Pancreas (tissue), 10 donors: ENCODE measurements at places on chromosomes 2 and 18. TPM values are rescaled to one million over a fixed set of nuclear protein-coding genes. Genes with fewer than 3 reads are reported as not detected.

DSG1 gene
- total RNA-seq: not detected

MDH1B gene
- 0.51 TPM for total RNA-seq

- DNase-seq: no peak
Measured at GRCh38 chr2:44778221-44778654, 163.3 kb upstream of the SIX3 start.

DNA sequence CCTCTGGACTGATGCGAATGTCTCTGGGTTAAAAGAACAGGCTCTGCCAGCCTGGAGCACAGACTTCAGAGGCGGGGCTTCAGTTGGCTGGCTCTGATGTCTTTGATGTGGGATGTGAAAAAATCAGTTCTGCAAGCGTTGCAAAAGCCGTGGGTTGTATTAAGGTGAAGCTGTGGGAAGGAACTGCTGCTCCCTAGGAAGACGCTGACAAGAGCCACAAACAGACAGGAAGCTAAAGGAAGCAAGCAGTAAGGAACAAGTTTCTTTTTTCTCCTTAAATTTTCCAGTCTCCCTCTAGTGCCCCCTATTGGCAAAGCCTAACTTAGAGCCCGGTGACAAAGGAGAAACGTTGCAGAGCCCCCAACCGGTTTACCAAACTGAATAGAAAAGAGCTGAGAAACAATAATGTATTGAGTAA lies 239.0 kb downstream of the CCDC178 start:
- no peak for DNase-seq

DNA sequence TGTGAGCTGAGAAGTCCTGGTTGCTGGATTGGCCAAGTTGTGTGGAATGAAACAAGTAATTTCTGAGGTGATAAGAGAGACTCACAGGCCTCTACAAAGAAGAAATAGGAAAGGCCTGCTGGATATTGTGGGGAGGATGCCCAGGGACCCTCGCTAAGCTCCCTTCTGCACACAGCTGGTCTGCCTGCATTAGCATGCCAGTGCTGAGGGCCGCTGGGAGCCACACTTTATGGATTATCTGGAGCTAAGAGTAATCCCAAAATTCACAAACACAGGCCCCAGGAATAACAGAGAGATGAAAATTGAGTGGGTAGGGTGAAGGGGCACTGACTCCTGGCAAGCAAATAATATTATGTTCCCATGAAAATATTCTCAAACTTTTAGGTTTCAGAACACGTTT lies 114.9 kb upstream of the SIX3 start:
- no peak for DNase-seq

DNA sequence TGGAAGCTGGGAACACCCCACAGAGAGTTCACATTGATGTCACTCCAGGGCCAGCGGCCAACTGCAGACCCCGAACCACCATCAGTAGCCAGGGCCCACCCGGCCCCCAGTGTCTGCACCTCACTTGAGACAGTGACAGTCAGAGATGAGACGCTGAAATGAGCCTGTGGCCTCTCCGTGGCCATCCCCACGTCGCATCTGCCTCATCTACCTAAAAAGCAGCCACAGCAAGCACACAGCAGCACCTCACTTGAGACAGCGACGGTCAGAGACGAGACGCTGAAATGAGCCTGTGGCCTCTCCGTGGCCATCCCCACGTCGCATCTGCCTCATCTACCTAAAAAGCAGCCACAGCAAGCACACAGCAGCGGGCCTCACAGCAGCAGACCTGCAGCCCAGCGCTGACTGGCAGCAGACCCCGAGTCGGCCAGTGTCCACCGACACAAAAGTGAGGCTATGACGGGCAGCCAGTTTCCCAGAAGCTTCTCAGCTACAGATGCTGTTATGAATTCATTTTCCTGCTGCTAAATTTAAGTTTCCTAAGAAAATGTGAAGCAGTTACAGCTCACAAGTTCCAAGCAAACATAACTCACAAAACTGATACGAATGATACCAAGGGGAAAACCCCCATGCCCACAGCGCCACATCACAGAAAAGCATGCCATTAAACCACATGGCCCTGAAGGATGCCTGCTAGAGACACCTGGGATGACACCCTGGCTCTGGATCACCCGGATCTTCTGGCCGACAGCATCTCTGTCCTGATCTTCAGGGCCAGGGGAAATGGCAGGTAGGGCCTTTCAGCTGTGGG lies 27.7 kb downstream of the SNORC start:
- DNase-seq: no peak

DNA sequence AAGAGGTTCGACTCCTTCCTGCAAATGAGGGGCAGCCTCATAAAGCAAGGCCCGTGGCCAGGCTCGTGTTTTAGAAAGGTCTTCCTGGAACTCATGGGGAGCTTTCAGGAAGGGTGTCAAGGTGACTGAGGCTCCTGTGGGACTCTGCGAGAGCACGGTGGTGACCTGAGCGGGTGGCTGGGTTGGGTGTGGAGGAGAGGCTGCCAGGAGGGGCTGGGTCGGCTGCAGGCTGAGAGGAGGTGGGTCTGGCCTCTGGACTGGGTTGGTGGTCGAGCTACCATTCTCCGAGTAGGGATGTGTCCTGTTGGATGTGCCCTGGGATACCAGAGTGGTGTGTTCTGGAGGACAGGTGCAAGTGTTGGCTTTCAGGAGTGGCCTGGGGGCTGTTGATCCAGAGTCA lies 86.4 kb downstream of the DGKD start:
- DNase-seq: no peak

- peak; percentile 23 for DNase-seq
Measured at GRCh38 chr2:240463866-240464481, 28.5 kb downstream of the GPC1 start.

EMILIN1 gene
- 3.2 TPM for total RNA-seq

GRCh38 chr2:61529944-61530735 lies 8.0 kb downstream of the XPO1 start:
- DNase-seq: no peak

FHOD3 gene
- 4.3 TPM for total RNA-seq

GRCh38 chr2:53562407-53562806 lies 205.2 kb upstream of the CHAC2 start:
- no peak for DNase-seq

DNA sequence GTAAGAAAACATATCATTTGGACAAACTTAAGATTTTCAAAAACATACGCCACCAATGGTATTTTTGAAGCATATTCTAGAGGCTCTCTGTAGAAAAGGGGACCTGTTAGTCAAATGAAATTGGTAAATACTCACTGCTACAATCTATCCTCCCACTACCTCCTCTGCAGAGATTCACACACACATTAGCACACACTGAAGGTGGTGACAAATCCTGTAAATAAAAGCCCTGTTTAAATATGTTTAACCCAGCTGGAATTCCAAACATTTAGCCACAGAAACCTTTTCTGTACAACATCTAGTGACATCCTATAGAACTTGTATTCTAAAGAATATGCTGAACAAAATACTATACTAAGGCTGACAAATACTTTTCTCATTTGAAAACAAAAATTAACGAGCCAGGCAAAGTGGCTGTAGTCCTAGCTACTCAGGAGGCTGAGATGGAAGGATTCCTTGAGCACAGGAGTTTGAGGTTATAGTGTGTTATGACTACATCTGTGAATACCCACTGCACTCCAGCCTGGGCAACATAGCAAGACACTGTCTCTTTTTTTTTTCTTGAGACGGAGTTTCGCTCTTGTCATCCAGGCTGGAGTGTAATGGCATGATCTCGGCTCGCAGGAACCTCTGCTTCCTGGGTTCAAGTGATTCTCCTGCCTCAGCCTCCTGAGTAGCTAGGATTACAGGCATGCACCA lies 25.9 kb downstream of the ALS2 start:
- DNase-seq: no peak

CHRND gene
- total RNA-seq: 0.12 TPM

ARHGEF33 gene
- total RNA-seq: 0.53 TPM

CAPN14 gene
- not detected for total RNA-seq

MC4R gene
- not detected for total RNA-seq

EVA1A gene
- total RNA-seq: 29.4 TPM

- DNase-seq: no peak
Measured at GRCh38 chr2:70931376-70932000, 4.2 kb upstream of the ATP6V1B1 start.

DNA sequence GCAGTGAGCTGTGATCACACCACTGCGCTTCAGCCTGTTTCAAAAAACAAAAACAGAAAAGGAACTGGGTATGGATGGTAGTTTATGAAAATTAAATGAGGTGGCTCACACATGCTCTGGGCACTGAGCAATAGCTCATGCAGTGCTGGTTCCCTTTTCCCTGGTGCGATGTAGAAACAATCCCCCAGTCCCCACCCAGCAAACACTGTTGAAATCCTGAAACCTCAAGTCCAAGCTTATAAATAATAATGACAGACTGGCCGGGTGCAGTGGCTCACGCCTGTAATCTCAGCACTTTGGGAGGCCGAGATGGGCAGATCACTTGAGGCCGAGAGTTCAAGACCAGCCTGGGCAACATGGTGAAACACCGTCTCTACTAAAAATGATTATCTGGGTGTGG lies 55.4 kb upstream of the SMAD2 start:
- no peak for DNase-seq

DNA sequence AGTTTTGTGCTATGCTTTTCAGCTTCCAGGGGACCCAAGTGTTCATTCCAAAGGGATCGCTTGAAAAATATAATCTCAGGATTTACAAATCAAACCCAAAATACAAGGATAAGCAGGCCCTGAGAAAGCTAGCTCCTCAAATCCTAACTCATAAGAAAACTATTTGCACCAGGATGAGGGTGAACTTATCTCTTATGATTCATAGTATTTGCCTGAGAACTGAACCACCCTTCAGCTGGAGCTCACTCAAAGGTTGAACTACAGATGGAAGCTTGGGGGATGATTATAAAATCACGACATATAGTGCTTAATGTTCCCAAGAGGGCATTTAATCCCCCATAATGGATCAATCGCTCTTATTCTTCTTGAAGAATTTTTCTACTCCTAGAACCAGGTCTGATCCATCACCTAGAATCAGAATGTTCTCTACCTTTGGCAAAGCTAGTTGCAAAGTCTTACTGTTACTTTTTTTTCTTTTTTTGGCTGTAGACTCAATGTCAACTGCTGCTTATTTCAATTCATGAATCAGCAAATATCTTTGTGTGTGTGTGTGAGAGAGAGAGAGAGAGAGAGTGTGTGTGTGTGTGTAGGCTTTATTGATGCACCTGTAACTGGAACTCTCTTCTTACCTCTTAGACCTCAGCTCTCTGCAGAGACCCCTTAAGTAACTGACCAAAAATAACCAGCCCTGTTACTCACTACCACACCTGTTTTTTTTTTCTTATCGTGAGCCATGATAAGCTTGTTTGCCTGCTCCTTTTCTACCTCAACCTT lies 44.8 kb downstream of the ARL4C start:
- DNase-seq: no peak

SCN1A gene
- total RNA-seq: 0.03 TPM

- DNase-seq: no peak
Measured at GRCh38 chr2:20615068-20615465, 35.8 kb downstream of the HS1BP3 start.

GRCh38 chr2:74010087-74010541 lies 25.4 kb downstream of the TET3 start:
- DNase-seq: peak; percentile 81

ZBTB7C gene
- 0.35 TPM for total RNA-seq

DNA sequence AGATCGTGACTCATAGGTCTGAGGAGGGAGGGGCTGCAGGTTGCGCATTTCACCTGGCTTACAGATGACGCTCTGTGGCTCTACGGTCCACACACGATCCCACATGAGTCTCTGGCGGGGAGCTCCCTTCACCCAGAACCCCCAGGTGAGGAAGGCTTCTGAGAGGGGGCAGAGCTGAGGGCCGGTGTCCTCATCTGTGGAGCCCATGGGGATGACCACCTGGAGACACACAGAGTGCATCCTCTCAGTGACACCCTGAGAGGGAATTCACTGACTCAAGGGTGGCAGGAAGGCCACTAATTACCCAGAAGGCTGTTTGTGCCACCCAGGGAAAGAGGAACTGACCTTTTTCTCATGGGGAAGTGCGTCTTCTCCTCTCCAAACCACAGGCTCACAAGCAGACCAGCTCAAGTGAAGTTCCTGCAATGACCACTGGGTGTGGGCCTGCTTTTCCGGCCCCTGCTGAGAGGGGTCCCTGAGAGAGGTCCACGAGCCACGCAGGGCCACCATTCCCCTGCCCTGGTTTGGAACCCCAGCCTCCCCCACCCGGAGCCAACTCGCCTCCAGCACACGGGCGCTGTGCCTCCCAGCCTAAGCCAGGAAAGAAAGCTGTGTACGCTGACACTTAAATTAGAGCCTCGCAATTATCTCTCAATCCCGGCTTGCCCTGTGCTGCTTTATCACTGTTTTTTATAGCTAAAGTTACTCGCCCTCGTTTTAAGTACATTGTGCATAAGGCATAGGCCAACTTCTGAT lies 114.1 kb downstream of the BCL11A start:
- DNase-seq: no peak

- no peak for DNase-seq
Measured at GRCh38 chr18:48599391-48599790, 60.6 kb downstream of the CTIF start.

DNA sequence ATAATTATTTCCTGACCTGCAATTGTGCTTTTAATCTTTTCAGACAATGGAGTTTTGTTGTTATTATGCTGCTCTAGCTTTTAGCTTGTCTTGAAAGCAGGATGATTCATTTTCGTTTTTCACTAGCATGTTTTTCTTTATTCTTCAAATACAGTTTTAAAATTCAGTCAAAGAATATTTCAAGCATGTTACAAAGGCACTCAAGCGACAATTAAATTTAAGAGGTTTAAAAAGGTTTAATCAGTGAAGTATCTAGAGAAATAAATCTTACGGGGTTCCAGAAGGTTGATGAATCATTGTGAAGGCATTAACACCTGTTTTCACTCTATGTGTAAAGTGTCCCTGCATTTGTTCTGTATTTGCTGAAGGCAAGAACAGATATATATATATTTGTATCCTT lies 390.7 kb upstream of the TMEFF2 start:
- DNase-seq: no peak

FAHD2B gene
- 8.2 TPM for total RNA-seq

UGT1A10 gene
- total RNA-seq: not detected

- no peak for DNase-seq
Measured at GRCh38 chr2:205673312-205673711, 9.0 kb upstream of the NRP2 start.

GRCh38 chr2:10402653-10403215 lies 45.4 kb downstream of the ODC1 start:
- DNase-seq: no peak

DNA sequence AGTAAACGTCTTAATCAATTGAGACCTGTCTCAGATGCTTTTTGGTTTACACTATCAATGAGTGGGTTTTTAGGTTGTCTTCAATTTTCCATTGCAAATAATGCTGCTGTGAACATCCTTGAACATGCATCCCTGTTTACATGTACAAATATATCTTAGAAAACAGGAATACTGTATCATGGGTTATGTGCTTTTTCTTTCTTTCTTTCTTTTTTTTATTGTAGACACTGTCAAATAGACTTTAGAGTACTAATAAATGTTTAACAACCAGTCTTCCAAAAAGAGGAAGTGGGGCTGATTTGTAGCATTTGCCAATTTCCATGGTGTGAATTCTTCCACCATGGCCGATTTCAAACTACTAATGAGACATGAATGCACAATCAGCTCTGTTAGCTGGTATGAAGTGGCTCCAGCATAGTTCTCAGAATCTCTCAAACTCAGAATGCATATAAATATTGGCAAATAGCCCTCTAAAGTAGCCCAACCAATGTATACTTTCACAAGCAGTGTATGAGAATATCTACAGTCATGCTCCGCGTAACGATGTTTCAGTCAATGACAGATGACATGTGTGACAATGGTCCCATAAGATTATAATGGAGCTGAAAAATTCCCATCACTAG lies 50.3 kb upstream of the B3GNT2 start:
- DNase-seq: no peak

NEU2 gene
- not detected for total RNA-seq
